Muscle of arm (tissue), 14 donors: ENCODE measurements at places on chromosomes 7 and 10. TPM values are rescaled to one million over a fixed set of nuclear protein-coding genes. Genes with fewer than 3 reads are reported as not detected.

PLCE1 gene
- polyA plus RNA-seq = 58.5 TPM

CUBN gene
- 2.7 TPM for polyA plus RNA-seq

CLCN1 gene
- polyA plus RNA-seq = 4.5 TPM

HMX2 gene
- not detected for polyA plus RNA-seq

ATRNL1 gene
- 4.1 TPM for polyA plus RNA-seq

RHEB gene
- polyA plus RNA-seq = 93.1 TPM

LFNG gene
- 22.2 TPM for polyA plus RNA-seq

OR2A14 gene
- polyA plus RNA-seq = not detected

CYP3A4 gene
- 0.24 TPM for polyA plus RNA-seq

GRCh38 chr10:48496105-48496830 is 108.6 kb downstream of the ARHGAP22 start:
- no peak for DNase-seq

DNA sequence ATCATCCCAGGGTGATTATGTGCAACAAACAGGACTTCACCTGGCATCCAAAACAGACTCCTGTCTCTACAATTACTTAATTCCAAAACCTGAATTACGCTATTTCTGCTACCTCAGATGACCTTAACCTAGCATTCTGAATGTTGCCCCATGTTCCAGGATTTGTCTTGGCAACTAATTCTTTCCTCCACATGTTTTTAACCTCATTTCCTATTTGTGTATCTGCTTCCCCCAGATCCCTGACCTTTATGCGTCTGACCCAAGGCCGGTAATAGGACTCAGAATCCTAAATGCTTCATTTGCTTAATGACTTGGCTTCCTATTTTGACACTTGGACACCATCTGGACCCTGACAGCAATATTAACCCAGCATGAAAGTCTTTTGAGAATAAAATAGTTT is 8.7 kb upstream of the ING3 start:
- no peak for DNase-seq

DNA sequence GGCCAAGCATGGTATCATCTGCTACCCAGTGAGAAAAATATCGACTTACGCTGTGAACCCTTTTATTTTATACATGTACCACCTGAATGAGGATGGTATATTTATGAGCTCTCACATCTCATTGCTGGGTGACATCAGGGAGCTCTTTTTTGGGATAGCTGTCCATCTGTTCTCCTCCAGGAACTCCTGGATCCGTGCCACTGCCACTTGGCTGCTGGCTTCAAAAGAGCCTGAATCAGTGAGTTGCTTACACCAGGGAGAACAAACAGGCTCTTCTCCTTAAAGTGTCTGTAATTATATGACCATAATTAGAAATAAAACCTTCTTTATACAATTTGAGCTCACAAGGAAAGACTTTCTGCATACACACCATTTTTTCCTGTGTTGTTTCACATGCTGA is 106.2 kb downstream of the KAT6B start:
- DNase-seq = no peak

DNA sequence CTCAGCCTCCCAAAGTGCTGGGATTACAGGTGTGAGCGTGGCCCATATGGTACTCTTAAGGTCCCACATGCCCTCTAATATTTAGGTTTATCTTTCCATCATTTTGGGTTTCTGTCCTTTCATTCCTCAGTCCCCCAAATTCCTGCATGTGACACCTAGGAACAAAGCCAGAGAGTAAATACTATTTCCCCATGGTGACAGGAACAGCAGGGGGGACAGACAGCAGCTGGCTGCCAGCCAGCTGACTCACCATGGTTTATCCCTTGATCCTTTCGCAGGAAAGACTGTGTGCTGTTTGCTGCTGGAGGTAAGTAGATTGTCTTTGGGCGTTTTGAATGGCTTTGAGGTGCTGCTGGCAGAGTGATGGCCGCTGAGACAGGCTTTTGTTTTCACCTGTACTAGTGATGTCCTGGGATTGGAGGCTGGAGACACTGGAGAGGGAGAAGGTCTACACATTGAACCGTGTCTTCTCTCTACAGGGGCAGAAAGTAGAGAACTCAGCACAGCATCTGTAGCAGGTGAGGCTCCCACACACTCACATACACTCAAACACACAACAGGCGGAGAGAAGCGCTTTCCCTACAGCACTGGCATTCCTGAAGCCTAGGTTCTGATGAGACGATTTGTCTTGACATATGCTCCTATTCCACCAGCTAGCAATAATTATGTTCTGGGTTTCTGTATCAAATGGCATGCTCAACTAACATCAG is 83.7 kb upstream of the EFCAB10 start:
- DNase-seq = no peak

DNA sequence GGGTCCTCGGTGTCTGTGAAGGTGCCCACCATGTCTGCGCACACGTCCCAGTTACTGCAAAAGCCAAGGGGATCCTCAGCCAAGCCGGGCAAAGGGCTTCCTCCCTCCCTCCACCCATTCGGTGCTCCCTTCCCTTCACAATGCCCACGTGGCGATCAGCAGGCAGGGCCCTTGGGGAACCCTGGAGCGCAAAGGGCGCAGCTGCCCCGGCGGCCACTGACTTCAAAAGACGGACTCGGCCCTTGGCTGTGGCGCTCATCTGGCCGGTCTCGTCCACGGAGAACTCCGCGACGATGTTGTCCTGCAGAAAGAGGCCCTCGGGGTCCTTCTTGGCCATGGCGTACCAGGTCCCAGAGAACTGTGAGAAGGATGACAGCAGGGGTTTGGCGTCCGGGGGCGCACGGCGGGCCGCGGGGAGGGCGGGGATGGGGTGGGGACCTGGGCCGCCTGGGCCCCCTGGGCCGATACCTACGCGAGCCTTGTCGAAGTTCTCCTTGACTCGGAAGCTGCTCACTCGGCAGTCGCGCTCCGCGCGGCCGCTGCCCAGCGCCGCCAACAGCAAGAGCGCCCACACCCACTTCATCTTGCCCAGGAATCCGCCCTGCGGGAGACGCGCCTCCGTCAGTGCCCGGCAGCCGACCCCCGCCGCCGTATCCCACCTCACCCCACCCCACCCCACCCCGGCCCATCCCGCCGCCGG is 439 bp downstream of the RBP4 start:
- DNase-seq = peak; percentile 35

GRCh38 chr10:90087197-90088023 is 386.0 kb downstream of the KIF20B start:
- no peak for DNase-seq

DNA sequence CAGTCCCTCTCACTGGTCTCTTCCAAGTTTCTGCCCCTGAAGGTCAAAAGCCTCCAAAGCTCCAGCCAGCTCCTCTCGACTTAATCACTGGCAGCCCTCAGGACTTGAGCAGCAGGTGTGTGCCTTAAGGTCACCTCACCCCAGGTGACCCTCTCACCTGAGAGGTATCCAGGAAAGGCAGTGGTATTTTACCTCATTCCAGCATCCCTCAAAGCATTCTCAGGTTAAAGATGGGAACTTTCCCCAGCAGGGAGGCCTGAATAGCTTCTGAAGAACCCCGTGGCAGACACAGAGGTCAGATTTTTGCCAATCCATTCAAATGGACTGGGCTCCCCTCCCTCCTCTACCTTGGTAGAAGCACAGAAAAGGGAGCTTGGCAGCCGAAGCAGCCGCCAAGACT is 148.2 kb downstream of the GFRA1 start:
- DNase-seq = no peak

GRCh38 chr7:152909683-152910544 is 150.4 kb downstream of the ACTR3B start:
- DNase-seq = no peak

GRCh38 chr10:111885046-111885445 is 298.5 kb downstream of the GPAM start:
- no peak for DNase-seq

DNA sequence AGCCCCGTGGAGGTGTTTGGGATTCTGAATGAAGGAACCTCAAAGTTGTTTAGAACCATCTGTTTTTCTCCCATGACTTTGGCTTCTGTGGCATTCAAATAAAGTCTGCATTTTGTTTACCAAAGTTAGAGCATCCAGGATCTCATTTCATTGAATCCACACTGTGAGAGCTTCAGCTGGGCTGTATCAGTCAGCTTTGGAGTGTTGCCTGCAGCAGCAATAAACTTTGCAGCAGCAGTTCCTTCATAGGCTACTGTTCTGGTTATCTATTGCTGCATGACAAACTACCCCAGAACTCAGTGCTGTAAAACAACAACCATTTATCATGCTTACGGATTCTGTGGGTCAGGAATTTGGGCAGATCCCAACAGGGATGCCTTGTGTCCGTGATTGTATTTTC is 1575.2 kb upstream of the LRRTM3 start:
- DNase-seq = no peak

DNA sequence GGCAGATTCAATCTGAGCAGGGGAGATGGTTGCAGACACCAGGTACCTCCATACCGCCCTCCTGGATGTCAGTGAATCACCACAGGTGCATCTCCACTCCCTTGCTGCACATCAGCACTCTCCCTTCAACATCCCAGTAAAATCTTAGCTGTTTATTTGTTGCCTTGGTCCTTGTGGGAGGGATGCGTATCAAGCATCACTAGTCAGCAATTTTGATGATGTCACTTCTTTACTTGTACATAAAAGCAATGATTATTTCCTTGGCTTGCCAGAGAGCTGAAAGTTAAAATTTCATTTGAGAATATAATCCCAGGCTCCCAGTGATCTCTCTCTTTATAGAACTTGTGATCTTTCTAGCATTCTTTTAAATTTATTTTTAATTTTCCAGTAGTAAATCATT is 49.5 kb downstream of the TMEM168 start:
- DNase-seq = no peak

- DNase-seq = peak; percentile 57
Observed at GRCh38 chr10:93080350-93081046, 6.8 kb downstream of the CYP26A1 start.

DNA sequence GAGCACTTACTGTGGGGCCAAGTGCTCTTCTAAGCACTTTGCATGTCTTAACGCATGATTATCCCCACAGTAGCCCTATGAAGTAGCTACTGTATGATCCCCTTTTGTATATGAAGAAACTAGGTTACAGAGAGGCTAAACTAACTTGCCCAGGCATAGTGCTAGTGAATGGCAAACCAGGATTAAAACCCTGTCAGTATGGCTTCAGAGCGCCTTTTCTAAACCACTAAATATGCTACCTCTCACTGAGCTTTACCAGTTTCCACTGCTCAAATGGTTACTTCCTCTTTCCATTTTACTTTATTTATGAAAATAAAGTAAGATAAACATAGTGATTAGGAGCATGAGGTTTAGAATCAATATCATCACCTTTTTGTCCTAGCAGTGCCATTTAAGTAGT is 73.6 kb downstream of the PODXL start:
- no peak for DNase-seq

GRCh38 chr10:99709480-99710229 is 22.3 kb downstream of the COX15 start:
- DNase-seq = no peak

DNA sequence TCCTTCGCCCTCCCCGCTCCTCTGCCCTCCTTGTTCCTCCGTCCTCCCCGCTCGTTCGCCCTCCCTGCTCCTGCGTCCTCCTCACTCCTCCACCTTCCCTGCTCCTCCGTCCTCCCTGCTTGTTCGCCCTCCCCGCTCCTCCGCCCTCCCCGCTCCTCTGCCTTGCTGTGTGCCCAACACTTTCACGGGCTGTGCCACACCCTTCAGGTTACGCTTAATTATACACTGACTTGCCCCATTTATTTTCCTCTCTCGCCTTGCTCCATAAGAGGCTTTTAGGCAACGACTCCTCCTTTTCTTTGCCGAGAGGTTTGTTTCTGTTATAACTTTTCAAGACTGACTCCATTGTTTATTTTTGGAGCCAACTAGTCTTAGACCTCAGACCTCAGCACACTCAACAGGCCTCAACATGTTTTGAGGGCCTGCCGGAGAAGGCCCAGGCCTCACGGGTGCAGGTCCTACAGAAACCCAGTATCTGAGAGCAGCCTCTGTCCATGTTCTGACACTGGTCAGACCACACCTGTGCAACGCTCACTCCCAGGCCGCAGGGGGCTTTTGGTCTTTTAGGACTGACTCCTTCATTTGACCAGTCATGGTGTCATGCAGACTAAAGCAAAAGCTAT is 18.2 kb upstream of the PRKAG2 start:
- DNase-seq = no peak

DNA sequence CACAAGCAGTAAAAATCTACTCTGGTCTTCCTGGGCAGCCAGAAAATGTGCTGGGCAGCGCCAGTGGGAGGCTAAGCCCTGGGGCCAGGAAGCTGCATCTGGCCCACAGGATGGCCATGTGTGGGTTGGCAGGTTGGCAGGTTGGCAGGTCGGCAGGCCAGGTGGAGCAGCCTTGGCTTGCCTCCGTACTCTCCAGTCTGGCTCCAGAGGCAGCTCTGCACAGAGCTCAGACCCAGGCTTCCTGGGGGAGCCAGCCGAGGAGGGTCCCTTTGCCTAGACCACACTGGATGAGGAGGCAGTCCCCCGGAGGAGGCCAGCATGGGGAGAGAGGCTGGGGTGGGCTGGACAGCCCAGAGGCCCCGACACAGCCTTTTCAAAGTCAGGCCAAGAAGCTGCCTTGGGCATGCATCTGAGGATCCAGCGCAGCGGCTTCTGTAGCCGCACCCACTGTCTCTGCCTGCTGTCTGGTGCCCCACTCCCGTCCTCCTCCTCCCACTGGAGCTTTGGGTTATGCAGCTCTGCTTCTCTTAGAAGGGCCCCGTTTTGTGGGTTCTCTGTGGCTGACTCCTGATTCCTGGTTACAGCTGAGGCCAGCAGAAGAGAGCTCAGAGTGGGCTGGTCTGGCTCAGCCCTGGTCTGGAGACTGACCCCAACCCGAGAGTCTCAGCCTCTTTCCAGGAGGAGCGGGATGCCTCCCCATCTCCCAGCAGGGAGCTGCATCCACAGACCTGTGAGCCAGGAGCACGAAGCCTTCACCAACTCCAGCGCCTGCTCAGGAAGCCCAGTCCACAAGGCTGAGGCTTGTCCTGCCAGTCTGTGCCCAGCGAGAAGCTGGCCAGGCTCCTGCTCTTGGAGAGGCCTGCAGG is 44.6 kb downstream of the CFAP46 start:
- DNase-seq = no peak

DNA sequence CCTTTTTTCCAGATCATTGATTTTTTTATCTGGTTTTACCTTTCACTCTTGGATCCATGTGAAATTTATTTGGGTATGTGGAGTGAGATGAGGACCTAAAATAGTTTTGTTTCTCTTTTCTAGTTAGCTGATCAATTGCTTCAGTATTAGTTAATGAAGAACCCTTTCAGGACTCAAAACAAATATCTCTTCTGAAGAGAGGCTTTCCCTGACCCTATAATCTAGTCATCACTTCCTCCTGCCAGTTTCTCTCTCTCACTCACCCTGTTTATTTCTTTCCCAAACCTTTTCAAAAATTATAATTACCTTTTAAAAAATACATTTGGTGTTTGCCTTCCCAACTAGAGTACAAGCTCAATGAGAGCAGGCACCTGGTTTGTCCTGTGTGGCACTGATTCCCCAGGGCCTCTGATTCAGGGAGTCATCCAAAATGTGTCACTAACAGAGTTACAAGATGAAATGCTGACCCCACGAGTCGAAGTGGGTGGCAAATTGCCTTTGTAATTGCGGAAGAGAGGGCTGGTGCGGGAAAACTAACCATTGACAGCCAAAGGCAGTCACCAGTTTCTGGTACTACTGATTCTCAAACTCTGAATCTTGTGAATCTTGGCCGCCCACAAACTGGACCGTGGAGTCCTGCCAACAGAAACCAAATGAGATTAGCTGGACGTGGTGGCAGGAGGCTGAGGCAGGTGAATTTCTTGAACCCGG is 2.4 kb downstream of the TMEM140 start:
- no peak for DNase-seq
